ENCODE measurements at places on chromosomes 1 and 21.

- no peak for DNase-seq
Observed at GRCh38 chr1:35434703-35435102, 122.5 kb downstream of the KIAA0319L start.

DNA sequence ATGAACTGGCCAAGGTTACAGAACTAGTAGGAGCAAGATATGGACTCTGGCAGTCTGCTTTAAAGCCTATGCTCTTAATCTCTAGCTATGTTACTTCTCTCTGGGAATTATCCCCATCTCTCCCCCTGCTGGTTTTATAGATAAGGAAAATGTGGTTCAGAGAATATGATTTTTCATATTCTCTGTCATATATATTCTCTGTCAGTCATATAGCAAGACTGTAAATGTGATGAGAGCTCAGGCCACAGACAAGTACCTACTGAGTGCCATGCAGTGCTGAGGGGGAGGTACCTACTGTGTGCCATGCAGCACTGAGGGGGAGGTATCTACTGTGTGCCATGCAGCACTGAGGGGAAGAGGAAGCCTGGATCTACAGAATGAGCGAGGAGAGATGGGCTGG is 220.3 kb upstream of the FGGY start:
- no peak for DNase-seq

DNA sequence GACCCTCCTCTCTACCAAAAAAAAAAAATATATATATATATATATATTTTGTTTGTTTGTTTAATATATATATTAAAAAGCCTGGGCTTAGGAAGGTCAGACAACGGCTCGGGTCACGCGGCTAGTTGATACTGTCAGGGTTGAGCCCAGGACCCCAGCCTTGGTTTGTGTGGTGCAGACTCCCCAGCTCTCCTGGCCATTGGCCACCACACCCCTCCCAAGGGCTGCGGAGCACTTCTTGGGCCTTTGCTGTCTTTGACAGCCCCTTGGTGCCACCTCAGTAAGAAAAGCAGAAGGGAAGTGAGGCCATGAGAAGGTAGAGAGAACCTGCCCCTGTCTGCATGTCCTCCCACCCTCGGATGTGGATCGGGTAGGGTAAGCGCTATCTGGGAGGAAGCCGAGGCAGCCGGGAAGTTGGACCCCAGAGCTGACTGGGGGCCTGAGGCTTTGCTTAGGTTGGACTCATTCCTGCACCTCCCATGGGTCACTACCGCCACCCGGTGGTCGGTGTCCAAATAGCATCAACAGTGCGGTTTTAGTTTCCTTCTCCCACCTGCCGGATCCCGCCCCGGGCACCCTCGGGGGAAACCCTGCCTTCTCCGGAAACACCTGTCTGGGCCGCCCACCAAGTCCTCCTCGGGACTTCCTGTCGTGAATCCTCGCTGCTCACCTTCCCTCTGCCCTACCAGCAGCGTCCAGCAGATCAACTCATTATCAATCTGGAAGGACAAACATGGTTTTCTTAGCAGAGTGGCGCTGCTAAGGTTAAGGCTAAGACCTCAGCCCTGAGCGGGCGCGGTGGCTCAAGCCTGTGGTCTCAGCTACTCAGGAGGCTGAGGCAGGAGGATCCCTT is 29.8 kb upstream of the GNPAT start:
- DNase-seq, result peak; percentile 93

- no peak for DNase-seq
Observed at GRCh38 chr1:30471307-30471706, 252.1 kb downstream of the MATN1 start.

GRCh38 chr21:26469789-26470188 is 103.3 kb downstream of the CYYR1 start:
- no peak for DNase-seq

DNA sequence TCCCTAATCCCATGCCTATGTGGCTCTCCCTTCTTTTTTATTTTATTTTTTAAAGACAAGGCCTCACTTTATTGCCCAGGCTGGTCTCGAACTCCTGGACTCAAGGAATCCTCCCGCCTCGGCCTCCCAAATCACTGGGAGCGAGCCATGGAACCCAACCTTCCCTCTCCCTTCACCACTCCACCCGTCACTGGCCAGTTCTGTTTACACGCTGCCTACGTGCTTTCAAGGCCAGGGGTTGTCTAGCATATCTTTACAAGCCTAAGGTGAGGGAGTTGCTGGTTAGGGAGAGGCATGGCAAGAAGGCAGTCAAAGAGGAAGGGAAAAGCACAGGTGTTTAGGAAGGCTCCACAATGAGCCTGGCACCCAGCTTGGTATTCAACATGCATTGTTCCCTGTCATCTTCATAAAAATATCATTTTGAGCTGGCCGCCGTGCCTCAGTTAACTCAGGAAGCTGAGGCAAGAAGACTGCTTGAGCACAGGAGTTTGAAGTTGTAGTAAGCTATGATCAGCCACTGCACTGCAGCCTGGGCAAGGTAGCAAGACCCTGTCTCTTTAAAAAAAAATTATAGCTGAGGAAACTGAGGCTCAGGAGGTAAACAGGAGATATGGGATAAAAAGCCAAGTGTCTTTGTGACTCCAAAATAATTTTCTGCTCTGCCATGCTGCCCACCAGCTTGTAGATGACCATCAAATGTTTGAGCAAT is 1.1 kb downstream of the RHBDL2 start:
- DNase-seq, result no peak

DNA sequence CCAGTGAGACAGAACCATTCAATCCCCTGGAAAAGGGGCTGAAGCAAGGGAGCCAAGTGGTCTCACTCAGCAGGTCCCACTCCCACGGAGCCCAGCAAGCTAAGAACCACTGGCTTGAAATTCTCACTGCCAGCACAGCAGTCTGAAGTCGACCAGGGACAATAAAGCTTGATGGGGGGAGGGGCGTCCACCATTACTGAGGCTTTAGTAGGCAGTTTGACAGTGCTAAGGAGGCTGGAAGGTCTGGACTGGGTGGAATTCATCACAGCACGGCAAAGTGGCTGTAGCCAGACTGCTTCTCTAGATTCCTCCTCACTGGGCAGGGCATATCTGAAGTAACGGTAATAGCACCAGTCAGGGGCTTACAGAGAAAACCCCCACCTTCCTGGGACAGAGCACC is 105.4 kb upstream of the GORAB start:
- DNase-seq, result peak; percentile 16

All from nephron progenitor cell (in vitro differentiated cells).